Activated naive CD4-positive, alpha-beta T cell treated with anti-CD3 and anti-CD28 coated beads for 36 hours (primary cell): ENCODE measurements at places on chromosomes 7 and 10. TPM values are rescaled to one million over a fixed set of nuclear protein-coding genes. Genes with fewer than 3 reads are reported as not detected.

DNA sequence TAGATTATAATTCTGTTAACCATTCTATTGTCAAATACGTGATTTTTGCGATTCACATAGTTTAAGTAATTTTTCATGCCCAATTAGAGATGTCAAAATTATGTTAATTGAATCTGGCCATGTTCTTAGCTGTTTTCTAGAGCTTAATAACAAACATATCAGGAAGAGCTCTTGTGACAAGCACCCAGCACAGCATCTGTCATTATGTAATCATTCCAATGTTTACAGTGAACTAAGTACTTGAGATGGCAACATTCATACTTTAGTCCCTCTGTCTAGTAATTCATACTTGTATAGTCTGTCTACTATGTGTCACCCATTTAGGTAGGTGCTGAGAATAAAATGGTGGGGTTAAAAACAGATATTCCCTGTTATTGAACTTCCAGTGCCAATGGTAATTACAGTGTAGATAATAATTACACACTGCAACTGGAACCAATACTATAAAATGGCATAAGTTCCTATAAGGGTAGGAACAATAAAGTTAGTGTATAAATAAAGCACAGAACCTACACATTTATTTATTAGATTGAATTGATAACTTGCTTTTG is 55.2 kb downstream of the ZEB1 start:
- H3K36me3 ChIP-seq: peaks cover 3% of the 10 kb centered on the region
- H3K27ac ChIP-seq: no peak overlapping the region
- H3K4me1 ChIP-seq: peaks cover 39% of the 10 kb centered on the region
- no peaks in the 10 kb centered on the region for H3K27me3 ChIP-seq
- H3K4me3 ChIP-seq: no peak overlapping the region
- no peak for DNase-seq

GRCh38 chr10:6347391-6347951 is 144.7 kb downstream of the PFKFB3 start:
- peaks cover 4% of the 10 kb centered on the region for H3K36me3 ChIP-seq
- no peaks in the 10 kb centered on the region for H3K27me3 ChIP-seq
- peak; percentile 83 for DNase-seq

- no peaks in the 10 kb centered on the region for H3K36me3 ChIP-seq
- no peaks in the 10 kb centered on the region for H3K27me3 ChIP-seq
- H3K27ac ChIP-seq: no peak overlapping the region
- no peak overlapping the region for H3K4me3 ChIP-seq
- DNase-seq: no peak
Observed at GRCh38 chr7:155285833-155286232, 11.8 kb upstream of the INSIG1 start.

- DNase-seq: no peak
- H3K36me3 ChIP-seq: no peaks in the 10 kb centered on the region
- no peaks in the 10 kb centered on the region for H3K4me1 ChIP-seq
- no peak overlapping the region for H3K4me3 ChIP-seq
Observed at GRCh38 chr7:31958226-31958625, 112.0 kb downstream of the PDE1C start.

DNA sequence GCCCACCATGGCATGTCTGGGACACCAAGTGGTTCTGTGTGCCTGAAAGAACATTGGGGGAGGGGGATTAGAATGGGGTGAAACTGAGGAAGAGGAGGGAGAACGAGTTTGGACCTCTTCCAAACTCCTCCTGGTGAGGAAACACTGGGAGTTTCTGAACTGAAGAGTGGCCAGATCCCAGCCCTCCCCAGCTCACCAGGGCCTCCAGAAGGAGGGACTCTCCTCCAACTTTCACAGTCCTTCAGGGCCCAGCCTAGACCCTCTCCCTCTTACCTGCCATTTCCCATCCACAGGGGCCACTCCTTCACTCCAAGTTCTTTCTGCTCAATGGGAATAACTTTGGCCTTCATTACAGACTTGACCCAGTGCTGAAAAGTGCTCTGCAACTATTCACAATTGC is 132.0 kb upstream of the FOXK1 start:
- no peak overlapping the region for H3K4me3 ChIP-seq
- no peak for DNase-seq
- H3K27me3 ChIP-seq: peaks cover 5% of the 10 kb centered on the region
- H3K4me1 ChIP-seq: no peaks in the 10 kb centered on the region
- no peak overlapping the region for H3K27ac ChIP-seq

DNA sequence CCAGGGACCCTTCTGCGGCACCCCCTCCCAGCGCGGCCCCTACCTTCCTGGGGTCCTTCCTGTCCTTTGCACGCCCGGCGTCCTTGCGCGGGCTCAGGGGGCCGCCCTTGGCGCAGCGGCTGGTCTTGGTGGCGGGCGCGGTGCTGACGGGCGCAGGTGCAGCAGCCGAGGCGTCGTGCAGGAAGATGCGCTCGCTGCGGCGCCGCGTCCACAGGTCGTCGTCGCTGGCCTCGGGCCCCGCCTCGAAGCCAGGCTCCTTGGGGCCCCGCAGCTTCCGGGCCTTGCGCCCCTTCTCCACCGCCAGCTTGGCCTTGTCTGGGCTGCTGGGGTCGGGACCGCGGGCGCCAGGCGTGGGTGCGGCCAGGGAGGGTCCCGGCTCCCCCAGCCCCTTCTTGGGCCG is 49.8 kb downstream of the SLC29A4 start:
- H3K27me3 ChIP-seq: no peaks in the 10 kb centered on the region
- no peak overlapping the region for H3K4me3 ChIP-seq
- H3K27ac ChIP-seq: no peak overlapping the region
- no peak for DNase-seq
- H3K4me1 ChIP-seq: peaks cover 18% of the 10 kb centered on the region

DNA sequence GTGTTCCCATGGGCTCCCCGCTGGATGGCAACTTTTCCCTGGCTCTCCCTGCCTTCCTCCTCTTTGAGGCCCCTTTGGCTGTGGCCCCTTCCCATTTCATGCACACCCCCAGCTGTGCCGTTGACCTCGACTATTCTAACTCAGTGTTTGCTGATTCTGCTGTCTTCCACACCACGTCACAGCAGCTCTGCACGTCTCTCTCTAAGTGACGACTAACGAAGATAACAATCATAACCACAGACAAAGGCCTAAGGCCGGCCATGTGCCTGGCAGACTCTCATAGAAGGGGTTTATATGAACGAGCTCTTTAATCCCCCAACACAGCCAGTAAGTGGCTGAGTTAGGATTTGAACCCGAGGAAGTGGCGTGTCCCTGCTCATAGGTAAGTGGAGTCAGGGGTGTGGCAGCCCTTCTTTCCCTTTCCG is 151.5 kb upstream of the SHH start:
- H3K27ac ChIP-seq: no peak overlapping the region
- peaks cover 20% of the 10 kb centered on the region for H3K4me1 ChIP-seq
- H3K36me3 ChIP-seq: no peaks in the 10 kb centered on the region
- no peak for DNase-seq
- peaks cover 8% of the 10 kb centered on the region for H3K27me3 ChIP-seq
- no peak overlapping the region for H3K4me3 ChIP-seq

DNA sequence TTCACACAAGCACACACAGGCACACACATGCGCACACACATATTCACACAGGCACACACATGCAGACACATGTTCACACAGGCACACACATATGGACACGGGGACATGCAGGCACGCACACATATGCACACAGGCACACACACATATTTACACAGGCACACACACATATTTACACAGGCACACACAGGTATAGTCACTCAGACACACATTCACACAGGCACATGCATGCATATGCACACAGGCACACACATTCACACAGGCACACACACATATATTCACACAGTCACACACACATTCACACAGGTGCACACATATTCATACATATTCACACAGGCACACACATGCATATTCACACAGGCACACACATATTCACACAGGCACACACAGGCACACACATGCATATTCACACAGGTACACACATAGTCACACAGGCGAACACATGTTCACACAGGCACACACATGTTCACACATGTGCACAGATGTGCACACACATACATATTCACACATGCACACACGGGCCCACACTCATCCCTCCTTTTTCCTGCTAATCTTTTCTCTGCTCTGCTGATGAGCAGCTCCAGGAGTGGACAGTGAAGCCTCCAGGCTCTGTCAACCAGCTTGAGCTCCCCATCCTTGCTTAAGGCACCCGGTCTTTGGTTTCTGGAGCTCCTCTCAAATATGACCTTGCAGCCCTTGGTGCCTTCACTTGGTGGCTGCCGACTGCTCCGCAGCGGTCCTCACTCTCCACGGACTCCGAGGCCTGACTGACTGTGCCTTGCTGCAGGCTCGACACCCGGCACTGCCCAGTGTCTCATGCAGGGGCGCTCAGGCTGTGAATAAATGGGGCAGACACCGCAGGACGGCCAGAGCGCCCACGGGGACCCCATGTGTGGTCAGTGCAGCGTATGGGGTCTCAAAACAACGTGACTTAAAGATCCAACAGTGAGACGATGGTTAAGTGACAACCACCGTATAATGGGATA is 581.2 kb upstream of the MGMT start:
- no peak overlapping the region for H3K27ac ChIP-seq
- peaks cover 2% of the 10 kb centered on the region for H3K27me3 ChIP-seq
- no peak for DNase-seq
- no peak overlapping the region for H3K4me3 ChIP-seq
- peaks cover 2% of the 10 kb centered on the region for H3K36me3 ChIP-seq

GRCh38 chr7:30930621-30931020 is 19.0 kb downstream of the AQP1 start:
- no peak for DNase-seq
- H3K36me3 ChIP-seq: no peaks in the 10 kb centered on the region
- no peaks in the 10 kb centered on the region for H3K27me3 ChIP-seq
- no peaks in the 10 kb centered on the region for H3K4me1 ChIP-seq

DNA sequence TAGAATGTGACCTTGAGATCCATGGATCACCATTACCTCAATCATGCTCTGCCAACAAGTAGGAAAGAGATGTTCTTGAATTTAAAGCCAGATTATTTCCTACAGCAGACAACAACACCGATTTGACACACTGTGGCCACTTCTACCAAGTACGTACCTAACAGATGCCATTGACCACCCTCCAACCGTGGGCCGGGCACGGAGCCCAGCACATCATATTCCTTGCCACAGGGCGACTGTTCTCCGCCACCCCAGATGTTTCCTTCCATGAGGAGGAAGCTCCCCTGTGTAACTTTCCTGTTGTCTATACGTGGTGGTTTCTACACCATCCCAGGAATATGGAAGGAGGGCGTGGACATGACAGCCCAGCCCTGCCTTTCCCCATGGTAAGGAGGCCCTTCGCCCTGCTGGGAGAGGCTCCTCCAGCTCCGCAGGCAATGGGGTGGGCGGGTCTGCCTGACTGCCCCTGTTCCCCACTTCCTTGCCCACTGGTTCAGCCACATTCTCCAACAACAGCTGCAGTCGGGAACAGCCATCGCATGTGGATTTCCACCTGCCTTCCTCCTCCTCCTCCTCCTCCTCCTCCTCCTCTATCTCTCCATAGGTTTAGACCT is 7.2 kb downstream of the CHST15 start:
- no peak overlapping the region for H3K27ac ChIP-seq
- H3K4me1 ChIP-seq: no peaks in the 10 kb centered on the region
- H3K36me3 ChIP-seq: no peaks in the 10 kb centered on the region
- no peak for DNase-seq

- H3K4me1 ChIP-seq: no peaks in the 10 kb centered on the region
- no peak for DNase-seq
- H3K27ac ChIP-seq: no peak overlapping the region
- H3K36me3 ChIP-seq: no peaks in the 10 kb centered on the region
Observed at GRCh38 chr7:83149466-83149865, 13.2 kb downstream of the PCLO start.

- no peak overlapping the region for H3K4me3 ChIP-seq
- H3K36me3 ChIP-seq: no peaks in the 10 kb centered on the region
- H3K27me3 ChIP-seq: peaks cover 5% of the 10 kb centered on the region
- no peaks in the 10 kb centered on the region for H3K4me1 ChIP-seq
- no peak for DNase-seq
Observed at GRCh38 chr10:61215246-61215645, 237.9 kb downstream of the TMEM26 start.

GRCh38 chr10:119734396-119735332 is 8.8 kb downstream of the INPP5F start:
- no peaks in the 10 kb centered on the region for H3K27me3 ChIP-seq
- no peak for DNase-seq
- no peak overlapping the region for H3K4me3 ChIP-seq
- H3K4me1 ChIP-seq: peaks cover 53% of the 10 kb centered on the region
- H3K36me3 ChIP-seq: peaks cover 2% of the 10 kb centered on the region

GRCh38 chr7:2931034-2931415 is 86.9 kb upstream of the GNA12 start:
- H3K36me3 ChIP-seq: peaks cover 40% of the 10 kb centered on the region
- peaks cover 19% of the 10 kb centered on the region for H3K4me1 ChIP-seq
- H3K27me3 ChIP-seq: no peaks in the 10 kb centered on the region
- peak overlapping the region; percentile 13 for H3K27ac ChIP-seq

DNA sequence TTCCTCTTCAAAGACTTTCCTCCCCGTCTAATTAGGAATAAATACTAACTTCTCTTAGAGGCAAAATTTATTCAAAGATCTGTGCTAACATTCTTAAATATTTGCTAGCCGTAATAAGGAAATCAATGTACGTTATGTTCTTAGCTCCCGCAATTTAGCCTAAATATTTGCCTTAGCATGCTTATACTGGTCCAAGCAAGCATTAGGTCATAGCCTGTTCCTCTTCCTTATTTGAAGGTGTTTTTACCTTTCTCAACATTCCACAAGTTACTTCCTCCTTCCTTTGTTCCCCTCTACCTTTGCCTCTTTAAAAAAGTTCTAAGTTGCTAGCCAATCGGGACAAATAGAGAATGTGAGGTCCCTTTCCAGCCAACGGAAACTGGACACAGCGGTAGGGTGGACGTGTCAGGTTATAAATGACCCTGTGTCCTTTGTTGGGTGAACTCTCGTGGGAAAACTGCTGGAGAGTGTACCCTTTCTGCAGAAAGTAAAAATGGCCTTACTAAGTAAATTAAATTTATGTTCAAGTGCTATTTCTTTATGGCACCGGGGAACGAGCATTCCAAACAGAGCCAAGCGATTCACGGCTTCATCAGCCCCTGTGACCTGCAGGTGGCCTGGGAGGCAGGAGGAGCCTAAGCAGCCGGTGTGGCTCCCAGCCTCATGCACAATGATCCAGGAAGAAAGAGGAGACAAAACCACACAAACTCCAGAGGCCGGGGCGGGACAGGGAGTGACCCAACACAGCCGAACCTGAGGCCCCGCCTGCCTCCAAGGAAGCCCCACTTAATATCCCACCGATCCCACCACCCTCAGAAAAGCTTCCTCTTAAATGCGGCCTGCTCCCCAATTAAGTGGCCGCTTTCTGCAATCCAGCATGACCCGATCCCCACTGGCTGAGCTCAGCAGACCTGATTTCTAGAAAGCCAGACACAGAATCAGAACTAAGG is 67.0 kb downstream of the ZRANB1 start:
- no peak for DNase-seq
- no peaks in the 10 kb centered on the region for H3K4me1 ChIP-seq
- no peaks in the 10 kb centered on the region for H3K27me3 ChIP-seq
- H3K27ac ChIP-seq: no peak overlapping the region

- no peaks in the 10 kb centered on the region for H3K27me3 ChIP-seq
- DNase-seq: no peak
- H3K36me3 ChIP-seq: peaks cover 12% of the 10 kb centered on the region
- H3K4me1 ChIP-seq: no peaks in the 10 kb centered on the region
- H3K27ac ChIP-seq: no peak overlapping the region
Observed at GRCh38 chr7:33248671-33249070, 119.3 kb downstream of the BBS9 start.

GRCh38 chr7:77696643-77697534 is 630 bp downstream of the RSBN1L start:
- DNase-seq: peak; percentile 66
- H3K27ac ChIP-seq: peak overlapping the region; percentile 96
- peaks cover 45% of the 10 kb centered on the region for H3K4me1 ChIP-seq
- peaks cover 14% of the 10 kb centered on the region for H3K36me3 ChIP-seq

Gene ERCC6
- total RNA-seq: 16.2 TPM

Gene PDZD7
- total RNA-seq: 0.62 TPM

Gene LGI1
- not detected for total RNA-seq

Gene HYCC1
- 19.5 TPM for total RNA-seq

Gene ZWINT
- total RNA-seq: 85.4 TPM
